ENCODE measurements at places on chromosomes 1 and 21.

DNA sequence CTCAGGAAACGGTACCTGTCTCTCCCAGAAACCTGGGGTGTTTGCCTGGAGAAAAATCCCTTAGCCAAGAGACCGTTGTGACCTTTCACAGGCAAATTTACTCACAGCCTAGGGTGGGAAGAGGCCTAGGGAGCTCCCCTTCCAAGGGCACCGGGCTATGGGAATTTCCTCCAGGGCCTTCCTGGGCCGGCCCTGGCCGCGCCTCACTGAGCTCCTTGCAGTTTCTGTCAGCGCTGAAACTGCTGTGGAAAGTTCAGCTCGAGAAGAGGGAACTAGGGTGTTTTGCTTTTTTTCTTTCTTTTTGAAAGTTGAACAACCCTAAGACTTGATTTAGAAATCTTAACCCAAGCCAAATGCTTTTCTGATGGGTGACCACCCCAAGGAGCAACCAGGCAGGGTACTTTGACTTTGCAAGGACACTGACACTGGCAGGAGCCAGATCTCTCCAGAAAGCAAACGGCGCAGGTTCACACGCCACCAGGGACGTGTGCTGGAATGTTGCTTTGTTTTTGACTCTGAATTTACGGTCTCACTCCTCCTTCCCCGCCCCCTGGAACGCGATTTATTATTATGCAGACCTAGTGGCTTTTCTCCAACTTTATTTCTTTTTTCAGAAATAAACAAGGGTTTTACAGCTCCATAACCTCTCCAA lies 229.6 kb upstream of the JUN start:
- DNase-seq: no peak

- no peak for DNase-seq
Measured at GRCh38 chr1:172628401-172628800, 30.5 kb upstream of the FASLG start.

- no peak for DNase-seq
Measured at GRCh38 chr1:29967261-29967660, 730.9 kb downstream of the PTPRU start.

- no peak for DNase-seq
Measured at GRCh38 chr21:29078869-29079767, 5.7 kb upstream of the CCT8 start.

GRCh38 chr1:89952605-89953130 lies 42.2 kb upstream of the ZNF326 start:
- no peak for DNase-seq

- DNase-seq: no peak
Measured at GRCh38 chr21:26756491-26757159, 88.6 kb downstream of the ADAMTS1 start.

GRCh38 chr21:45104560-45104959 lies 30.2 kb downstream of the ADARB1 start:
- DNase-seq: no peak

DNA sequence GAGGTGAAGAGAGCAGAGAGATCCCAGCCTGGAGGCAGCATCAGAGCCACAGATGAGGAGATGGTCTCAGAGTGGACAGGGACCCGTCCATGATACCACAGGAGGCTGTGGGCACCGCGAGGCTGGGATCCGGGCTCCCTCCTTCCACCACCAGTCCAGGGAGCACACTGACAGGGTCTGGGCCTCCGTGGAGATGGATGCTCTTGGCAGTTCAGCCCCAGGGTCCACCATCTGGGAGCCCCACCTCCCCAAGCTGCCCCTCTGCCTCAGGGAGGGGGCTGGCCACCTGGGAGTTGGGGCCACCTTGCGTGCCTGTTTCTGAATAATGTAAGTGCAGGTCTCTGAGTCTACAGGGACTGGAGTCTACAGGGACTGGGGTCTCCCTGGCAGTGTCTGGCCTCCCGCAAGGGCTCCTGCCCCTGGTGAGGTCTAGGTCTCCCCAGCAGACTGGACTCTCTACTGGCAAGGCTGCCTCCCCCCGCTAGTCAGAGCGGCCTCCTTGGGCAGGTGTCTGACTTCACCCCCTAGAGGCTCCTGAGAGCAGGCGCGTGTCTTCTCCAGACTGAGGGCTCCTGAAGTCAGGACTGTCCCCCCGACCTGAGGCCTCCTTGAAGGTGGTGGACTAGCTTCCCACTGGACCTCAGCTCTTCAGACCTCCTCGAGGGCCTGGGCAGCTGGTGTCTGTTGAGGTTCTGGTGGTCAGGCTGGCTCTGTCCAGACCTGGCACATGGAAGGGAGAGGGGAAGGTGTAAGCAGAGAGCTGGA lies 218.5 kb downstream of the PTPRU start:
- no peak for DNase-seq

DNA sequence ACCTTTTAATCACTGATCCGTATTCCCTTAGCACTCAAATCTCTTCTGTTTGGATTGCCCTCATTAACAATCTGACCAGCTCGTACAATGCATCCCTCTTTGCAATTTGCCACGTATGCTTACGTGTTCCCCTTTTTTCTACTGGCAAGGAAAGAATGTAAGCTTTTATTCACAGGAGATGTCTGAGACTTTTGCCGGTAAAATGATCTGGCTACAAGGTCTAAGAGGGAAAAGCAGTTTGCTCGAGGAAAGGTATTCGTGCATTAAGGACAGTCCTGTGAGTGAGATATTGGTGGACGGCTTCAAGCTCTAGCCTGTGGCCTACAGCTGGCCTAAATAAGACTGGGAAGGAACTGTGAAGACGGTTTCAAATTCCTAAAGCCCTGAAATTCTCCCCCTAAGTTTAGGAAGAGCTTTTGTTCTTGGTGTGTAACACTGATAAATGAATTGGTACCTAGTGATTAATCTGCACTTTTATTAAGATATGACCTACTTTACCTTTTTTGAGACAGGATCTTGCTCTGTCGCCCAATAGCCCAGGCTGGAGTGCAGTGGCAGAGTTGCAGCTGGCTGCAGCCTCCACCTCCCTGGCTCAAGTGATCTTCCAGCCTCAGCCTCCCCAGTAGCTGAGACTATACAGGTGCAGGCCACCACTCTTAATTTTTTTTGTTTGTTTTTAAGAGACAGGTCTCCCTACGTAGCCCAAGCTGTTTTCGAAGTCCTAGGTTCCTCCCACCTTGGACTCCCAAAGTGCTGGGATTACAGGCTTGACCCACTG lies 895 bp upstream of the UBR4 start:
- DNase-seq: no peak

GRCh38 chr1:224542783-224543440 lies 73.2 kb upstream of the CNIH3 start:
- DNase-seq: no peak

DNA sequence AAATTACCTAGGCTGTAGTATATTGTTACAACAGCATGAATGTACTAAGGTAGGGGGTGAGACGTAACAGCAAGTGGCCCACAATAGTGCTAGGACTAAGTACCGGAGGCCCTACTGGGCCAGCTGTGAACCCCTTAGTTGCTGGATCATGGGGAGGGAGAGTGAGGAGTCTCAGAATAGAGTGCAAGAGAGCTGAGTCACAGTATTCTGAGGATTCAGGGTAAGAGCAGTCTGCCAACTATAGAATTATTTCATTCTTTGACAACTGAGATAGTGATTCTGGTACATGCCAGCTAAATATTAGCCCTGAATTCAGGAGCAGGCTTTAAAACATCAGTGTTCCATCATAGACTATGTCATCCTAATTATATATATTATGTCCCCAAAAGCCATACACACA lies 218.7 kb downstream of the TM2D1 start:
- DNase-seq: no peak

- DNase-seq: no peak
Measured at GRCh38 chr1:232596666-232597303, 33.1 kb downstream of the SIPA1L2 start.

- DNase-seq: peak; percentile 88
Measured at GRCh38 chr21:45615145-45615711, 28.3 kb upstream of the PCBP3 start.

DNA sequence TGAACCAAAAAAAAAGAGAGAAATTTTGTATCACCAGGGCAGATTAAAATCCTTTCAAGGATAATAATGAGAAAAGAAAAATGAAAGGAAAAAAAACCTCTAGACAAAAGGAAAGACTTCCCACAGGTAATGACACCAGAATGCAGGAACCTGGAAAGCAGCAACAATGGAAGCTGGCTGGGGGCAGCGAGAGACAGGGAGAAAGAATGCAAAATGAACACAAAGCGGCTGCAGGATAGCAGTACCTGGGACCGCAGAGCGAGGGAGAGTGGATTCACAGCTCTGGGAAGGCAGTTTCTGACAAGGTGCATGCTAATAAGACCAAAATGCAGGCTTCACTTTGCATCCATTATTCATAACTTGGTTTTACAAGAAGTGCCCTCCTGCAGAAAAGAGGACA lies 349.0 kb downstream of the SIPA1L2 start:
- no peak for DNase-seq

- no peak for DNase-seq
Measured at GRCh38 chr1:204426035-204426436, 14.4 kb upstream of the PPP1R15B start.

GRCh38 chr1:45892068-45892785 lies 88.8 kb downstream of the MAST2 start:
- DNase-seq: no peak

Data from stimulated activated CD4-positive, alpha-beta T cell treated with anti-CD3 and anti-CD28 coated beads, Interleukin-2, amount 100 ng/mL, for 4 hours (primary cell).